ENCODE measurements at places on chromosomes 4 and X. TPM values are rescaled to one million over a fixed set of nuclear protein-coding genes. Genes with fewer than 3 reads are reported as not detected.

The CSAG3 gene
- not detected for total RNA-seq

The GLOD5 gene
- not detected for total RNA-seq

- no peak for DNase-seq
Observed at GRCh38 chr4:100842856-100843255, 325.0 kb upstream of the EMCN start.

DNA sequence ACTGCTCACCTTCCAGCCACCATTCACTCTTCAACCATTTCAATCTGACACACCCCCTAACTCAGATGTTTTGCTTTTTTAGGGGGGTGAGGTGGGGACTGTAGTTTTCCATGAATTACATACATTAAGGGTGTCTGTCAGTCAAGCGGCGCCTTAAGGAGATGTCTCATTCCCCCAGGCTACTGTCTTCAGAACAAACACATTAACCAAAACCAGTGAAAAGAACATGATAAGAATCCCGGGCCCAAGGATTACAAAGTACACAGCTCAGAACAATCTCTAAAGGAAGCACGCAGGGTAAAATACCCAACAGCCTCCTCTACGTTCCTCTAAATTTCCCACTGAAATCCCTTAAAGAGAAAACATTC lies 62.5 kb upstream of the IRF2 start:
- no peak for DNase-seq

The RBM41 gene
- 14.2 TPM for total RNA-seq

DNA sequence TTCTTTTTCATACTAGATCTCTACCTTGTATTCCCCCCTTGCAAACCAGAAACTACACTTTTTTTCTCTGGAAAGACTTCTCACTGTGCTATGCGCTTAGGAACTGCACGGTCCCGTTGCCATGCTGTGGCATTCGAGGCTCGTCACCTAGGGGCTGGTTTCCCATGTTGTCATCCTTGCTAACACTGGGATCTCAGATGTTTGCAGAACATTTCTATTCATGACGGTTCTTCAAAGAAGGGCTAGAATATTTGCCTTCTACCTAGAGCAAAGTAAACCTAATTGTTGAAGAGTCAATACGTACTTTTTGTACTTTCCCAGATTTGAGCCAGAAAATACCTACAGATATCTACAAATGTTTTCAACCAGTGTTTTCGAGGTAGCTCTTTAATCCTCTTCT lies 41.0 kb downstream of the RS1 start:
- DNase-seq, result no peak

The CCSER1 gene
- not detected for total RNA-seq

- DNase-seq, result no peak
Observed at GRCh38 chrX:150845091-150845490, 53.4 kb downstream of the CD99L2 start.

DNA sequence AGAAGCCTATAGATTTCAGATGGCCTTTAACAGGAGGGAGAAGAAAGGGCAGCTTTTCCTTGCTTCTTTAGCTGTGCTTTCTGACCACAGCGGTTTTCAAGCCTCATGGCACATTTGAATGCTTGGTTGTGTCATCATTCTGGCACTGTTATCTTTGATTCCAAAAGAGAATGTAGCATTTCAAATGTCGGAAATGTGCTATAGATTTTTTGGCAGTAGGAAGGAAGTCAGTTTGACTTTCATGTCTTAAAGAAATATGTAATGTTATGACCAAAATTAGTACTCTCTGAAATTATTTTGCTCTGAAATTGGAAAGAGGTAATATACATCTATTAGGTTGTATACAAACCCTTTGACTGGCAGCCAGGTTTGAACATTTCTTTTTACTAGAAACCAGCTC lies 171.9 kb downstream of the TENM3 start:
- DNase-seq, result no peak

- no peak for DNase-seq
Observed at GRCh38 chrX:135516376-135516775, 4.1 kb upstream of the INTS6L start.

- no peak for DNase-seq
Observed at GRCh38 chr4:169593050-169593560, 19.3 kb downstream of the NEK1 start.

GRCh38 chrX:21738210-21738949 lies 19.5 kb downstream of the SMPX start:
- DNase-seq, result no peak

- DNase-seq, result no peak
Observed at GRCh38 chr4:73170518-73171198, 87.9 kb downstream of the ANKRD17 start.

The CSAG2 gene
- not detected for total RNA-seq

DNA sequence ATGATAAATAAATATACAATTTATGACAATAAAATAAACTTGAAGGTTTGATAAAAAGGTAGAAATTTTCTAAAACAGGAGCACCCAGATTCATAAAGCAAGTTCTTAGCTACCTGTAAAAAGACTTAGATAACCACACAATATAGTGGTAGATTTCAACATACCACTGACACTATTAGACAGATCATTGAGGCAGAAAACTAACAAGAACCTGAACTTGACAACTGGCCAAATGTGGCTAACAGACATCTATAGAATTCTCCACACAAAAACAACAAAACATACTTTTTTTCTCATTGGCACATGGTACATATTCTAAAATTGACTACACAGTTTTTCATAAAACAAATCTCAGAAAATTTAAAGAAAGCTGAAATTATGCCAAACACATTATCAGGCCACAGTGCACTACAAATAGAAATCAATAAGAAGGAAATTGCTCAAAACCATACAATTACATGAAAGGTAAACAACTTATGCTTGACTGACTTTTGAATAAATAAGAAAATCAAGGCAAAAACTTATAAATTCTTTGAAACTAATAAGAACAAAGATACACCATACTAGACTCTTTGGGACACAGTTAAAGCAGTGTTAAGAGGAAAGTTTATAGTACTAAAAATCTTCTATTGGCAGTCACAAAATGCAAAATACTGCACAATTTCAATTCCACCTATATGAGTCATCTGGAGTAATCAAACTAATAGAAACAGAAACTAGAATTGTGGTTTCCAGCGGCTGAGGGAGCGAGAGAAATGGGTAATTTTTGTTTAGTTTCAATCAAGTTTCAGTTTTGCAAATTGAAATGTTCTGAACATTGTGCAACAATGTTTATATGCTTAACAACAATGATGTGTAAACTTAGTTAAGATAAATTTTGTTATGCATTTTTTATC lies 925.6 kb downstream of the SH3BGRL start:
- no peak for DNase-seq

DNA sequence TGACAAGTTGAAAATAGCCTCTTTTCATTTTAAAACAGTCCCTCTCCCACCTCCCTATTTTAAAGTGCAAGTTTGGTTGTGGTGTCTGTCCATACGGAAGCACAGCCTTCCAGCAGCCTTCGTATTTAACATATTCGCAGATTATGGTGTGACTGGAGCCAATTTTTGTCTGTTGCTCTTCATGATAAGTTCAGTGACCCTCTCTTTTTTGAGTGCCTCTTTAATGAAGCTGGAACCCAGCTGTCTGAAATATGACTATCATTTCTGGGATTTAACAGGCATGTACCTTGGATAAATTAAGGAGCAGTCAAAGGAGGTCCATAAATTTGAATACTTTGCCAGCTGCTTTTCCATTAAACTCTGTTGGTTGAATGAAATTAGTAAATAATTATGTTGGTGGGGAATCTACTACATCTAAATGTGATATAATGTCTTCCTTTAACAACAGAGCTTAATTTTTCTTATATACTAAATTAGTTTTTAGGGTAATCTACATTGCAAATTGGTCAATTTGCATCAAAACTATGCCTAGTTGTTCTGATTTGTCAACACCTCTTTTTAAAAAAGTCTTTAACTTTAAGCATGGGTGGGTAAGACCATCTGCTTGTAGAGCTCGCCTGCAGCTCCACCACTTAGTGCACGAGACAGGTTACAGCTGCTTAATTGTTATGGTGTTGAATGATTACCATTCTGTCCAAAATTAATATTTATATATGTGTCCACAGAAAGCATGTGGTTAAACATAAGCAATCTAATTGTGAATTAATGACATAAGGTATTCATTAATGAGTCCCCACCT lies 216.6 kb downstream of the DCTD start:
- no peak for DNase-seq

DNA sequence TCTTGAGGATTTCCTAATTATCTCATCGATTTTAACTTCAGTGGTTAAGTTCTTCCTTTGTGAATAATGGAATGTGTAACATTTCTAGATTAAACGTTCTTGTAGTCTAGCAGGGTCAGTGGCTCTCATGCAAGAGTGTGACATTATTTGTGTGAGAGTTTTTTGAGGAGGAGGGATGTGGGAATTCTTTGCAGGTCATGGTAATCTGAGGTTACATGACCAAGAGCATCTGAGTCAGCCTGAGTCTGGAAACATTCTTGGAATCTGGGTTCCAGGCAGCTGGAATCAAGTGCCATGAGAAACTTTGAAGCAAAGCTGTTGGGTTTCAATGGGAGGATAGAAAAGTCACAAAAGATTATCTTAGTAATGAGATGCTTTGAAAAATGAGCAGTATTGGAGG lies 49.5 kb downstream of the GK start:
- DNase-seq, result no peak

DNA sequence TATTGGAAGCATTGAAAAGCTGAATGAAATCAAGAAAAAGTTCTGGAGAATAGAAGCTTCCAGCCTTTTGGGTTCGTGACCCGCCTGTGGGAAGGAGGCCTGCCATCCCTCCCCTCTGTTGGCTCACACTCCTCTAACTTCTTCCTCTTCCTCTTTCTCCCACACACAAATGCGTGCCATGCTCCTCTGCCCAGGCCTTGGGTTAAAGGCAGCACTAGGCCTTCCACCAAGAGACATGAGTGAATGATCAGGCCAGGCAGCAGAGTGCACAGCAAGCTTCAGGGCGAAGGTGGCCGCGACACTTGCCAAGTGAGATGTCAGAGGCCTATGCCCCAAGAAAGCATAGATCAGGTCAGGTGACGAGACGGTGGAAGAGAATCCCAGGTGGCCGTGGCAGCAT lies 38.4 kb downstream of the FAM193A start:
- DNase-seq, result no peak

DNA sequence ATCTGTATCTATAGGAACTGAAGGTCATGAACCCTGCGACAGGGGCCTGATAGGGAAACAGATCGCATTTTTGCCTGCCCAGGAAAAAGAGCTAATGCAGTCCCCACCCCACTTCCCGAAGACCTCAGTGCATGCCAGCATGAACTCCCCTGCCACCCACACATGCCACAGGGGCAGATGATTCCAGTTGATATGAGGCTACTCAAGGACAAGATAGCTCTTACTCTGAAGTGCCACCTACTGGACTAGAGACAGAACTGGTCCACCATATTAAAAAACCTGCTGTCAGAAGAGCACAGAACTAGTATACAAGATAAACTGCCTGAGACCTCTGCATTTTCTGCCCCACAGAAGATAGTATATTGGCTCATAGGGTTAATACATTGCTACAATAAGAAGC lies 68.0 kb downstream of the YIPF7 start:
- no peak for DNase-seq

The CC2D2A gene
- total RNA-seq, result not detected

GRCh38 chrX:28324321-28324721 lies 262.9 kb upstream of the IL1RAPL1 start:
- DNase-seq, result no peak

DNA sequence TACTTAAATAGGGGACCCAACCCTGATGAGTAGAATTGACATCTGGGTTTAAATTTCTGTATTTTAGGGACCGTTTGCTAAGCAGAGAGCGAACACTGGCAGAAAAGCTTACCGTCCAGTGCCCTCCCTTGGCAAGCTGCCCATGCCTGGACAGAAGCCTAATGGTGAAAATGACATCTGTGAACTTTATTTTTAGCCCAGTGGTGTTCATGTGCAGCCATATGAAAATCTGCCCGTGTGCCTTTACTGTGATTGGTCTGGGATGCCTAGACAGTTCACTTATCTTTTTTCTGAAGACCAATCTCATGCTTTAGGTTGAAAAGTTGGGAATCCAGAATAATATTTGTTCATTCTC lies 1.1 kb downstream of the STBD1 start:
- no peak for DNase-seq

The SH2D1A gene
- total RNA-seq, result 30.5 TPM

Data from activated naive CD4-positive, alpha-beta T cell treated with anti-CD3 and anti-CD28 coated beads, Interleukin-2, amount 50 U/mL, for 72 hours (primary cell).